ENCODE measurements at places on chromosomes 5 and 9.

DNA sequence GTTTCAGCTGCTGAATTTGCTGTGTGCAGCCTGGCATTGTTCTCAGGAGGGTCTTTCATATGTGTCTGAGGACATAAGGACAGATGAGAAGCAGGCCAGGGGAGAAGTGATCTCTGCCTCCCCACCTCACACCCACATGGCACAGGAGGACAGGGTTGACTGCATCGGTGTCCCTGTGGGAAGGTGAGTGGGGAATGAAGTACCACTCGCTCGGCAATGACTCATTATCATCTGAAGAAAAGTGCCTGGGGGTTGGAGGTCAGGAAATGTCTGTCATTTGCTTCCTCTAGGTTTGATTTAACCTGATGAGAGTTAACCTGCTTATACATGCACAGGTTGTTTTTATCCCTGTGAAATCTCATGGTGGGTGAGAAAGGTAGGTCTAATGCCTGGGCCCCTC is 195.0 kb downstream of the GADD45G start:
- DNase-seq, result no peak

- DNase-seq, result no peak
Observed at GRCh38 chr9:112817860-112818203, 67.3 kb downstream of the SNX30 start.

DNA sequence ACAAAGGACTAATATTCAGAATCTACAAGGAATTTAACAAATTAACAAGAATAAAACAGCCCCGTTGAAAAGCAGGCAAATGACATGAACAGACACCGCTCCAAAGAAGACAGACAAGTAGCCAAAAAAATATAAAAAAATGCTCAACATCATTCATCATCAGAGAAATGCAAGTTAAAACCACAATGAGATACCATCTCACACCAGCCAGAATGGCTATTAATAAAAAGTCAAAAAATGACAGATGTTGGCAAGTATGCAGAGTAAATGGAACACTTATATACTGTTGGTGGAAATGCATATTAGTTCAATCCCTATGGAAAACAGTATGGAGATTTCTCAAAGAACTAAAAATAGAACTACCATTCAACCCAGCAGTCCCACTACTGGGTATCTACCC is 302.7 kb upstream of the RGMB start:
- no peak for DNase-seq

- no peak for DNase-seq
Observed at GRCh38 chr5:164000819-164001218, 495.4 kb downstream of the MAT2B start.

DNA sequence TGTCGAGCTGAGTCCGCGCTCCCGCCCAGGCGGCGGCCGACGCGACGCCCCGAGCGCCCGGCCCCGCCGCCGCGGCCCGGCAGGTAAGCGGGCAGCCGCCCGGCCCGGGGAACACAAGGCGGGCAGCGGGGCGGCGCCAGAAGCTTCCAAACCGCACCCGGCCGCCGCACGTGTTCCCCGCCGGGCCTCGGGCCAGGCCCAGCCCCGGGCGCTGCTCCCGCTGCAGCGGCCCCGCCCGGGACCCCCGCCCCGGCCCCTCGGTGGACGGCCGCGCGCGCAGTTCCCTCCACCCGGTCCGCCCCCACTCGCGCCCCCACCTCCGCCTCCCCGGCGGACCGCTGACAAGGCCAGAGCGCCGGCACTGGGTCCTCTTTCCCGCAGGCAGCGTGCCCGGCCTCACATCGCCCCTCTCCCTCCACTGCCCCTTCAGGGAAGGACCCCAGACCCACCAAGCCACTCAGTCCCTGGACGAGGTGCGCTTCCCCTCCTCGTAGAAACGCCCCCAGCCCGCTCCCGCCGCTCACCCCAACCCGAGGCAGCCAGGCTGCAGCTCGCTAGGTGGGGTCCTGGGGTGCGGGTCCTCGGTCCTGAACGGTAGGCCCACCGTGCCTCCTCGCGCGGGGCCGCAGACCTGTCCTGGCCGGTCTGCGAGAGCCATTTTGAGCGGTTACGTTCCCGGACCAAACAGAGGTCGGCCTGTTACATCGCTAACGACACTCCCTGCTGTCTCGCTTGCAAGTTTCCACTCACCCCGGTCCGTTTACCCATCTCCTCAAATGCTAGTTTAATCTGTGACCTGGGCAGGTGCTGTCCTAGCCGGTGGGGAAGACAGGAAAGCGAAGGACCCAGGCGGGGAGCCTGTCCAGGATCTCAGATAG is 475 bp downstream of the WDR5 start:
- peak; percentile 61 for DNase-seq

GRCh38 chr5:151569132-151570046 is 21.7 kb downstream of the FAT2 start:
- no peak for DNase-seq

- no peak for DNase-seq
Observed at GRCh38 chr5:68544648-68545552, 329.3 kb downstream of the PIK3R1 start.

GRCh38 chr9:123678038-123678877 is 251.7 kb downstream of the DENND1A start:
- DNase-seq, result no peak

DNA sequence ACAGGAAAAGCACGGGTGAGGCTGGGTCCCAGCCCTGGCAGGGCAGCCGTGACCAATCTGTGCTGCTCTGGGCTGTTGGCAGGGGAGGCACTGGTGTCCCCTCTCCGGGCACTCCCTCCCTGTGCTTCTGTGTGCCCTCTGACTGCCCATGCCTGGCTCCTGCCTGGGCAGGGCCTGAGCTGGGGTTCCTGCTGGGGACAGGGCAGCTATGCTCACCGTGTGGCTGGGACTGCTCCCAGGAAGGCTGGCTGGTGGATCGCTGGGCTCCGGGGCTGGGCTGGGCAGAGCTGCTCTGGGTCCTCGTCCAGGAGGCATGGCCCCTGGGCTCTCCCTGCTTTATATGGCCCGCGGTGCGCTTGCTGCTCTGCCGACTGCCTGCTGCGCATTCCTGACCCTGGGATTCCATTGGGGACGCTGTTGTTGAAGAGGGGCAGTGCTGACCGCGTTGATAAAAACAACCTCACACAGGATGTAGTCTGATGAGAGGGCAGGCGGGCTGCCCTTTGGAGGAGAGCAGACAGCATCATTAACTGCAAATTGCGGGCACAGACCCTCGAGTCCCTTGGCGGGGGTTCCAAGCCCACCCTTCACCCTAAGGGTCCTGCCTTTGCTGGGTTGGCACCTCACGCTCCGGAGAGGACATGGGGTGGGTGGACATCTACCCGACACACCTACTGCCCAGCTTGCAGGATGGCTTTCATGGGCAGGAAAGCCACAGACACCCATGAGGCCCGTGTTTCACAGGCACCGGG is 955 bp downstream of the QRFP start:
- no peak for DNase-seq

DNA sequence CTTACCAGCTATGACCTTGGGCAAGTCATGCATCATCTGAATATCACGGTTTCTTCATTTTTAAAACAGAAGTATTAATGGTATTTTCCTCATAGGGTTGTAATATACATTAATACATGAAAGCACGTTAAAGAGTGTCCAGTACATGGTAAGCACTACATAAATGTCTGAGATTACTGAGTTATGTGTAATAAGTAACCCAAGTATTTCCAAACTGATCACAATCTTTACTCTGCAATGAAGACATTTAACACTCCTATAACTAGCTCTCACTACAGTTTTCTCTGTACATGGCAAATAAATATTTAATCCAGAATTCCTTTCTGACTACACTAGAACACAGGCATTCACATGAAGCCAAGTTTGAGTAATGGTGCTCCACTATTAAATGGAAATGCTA is 4.0 kb downstream of the GLDC start:
- DNase-seq, result no peak

DNA sequence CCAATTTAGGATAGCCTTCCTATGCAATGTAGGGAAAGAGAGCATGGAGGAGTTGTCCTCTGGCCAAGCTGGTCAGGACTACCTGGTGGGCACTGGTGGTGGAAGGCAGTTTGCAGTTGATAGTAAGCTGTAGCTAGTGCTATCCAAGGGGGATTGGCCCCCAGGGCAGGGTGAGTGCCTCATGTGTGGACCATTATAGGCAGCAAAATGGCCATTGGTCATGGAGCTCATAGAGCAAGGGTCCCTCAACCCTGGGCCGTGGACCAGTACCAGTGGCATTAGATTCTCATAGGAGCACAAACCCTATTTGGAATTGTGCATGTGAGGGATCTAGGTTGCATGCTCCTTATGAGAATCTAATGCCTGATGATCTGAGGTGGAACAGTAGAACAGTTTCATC is 139.3 kb downstream of the ZSWIM6 start:
- DNase-seq, result no peak

GRCh38 chr5:5006548-5006947 is 133.6 kb upstream of the ADAMTS16 start:
- no peak for DNase-seq

- DNase-seq, result no peak
Observed at GRCh38 chr9:112447283-112447761, 39.3 kb upstream of the KIAA1958 start.

DNA sequence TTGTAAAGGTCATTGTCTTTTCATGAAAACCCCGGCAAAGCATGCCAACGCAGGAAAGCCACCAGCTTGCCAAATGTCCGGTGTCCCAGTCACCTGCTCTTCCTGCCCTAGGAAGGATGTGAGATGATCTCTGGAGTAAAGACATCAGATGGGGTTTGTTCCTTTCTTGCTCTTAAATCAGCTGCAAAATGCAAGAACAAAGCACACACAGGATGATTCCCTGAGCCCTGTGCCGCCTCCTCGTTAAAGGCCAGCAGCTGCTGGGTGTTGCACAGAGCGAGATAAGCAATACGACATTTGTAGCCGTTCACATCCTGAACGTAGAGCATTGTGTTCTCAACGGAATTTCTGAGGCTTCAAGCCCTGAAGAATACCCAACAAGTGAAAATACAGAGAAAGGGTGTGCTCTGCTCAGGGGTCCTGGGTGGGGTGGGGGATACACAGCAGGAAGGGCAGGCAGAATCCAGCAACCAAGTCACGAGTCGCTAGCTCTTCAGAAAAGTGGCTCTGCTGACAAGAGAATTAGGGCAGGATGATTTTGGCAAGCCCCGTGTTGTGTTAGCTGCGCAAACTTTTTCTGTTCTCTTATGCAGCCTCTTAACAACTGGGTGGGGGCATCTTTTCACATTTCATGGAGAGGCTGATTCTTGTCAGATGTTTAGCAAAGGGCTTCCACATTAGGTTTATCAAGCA is 229.2 kb upstream of the MAP3K1 start:
- DNase-seq, result no peak

GRCh38 chr5:103452666-103453065 is 109.9 kb downstream of the NUDT12 start:
- DNase-seq, result no peak

DNA sequence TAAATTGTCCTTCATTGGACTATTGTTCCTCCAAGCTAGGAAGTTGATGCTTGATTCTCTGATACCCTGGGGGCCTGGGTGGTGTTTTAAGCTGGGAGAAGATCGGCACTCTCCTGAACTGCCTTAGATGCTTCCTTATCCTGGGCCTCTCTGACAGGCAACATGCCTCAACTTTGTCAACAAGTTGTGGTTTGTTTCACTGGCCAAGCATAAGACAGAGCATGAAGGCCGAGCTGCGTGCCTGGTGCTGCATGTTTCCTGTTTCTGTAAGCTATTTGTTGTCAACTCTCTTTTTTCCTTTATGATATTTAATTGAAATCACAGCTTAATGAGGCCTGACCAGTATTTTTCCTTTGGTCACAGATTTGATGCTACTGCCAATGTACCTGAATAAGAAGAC is 187.6 kb upstream of the TNC start:
- no peak for DNase-seq

GRCh38 chr5:34474573-34475021 is 181.5 kb upstream of the RAI14 start:
- DNase-seq, result no peak

DNA sequence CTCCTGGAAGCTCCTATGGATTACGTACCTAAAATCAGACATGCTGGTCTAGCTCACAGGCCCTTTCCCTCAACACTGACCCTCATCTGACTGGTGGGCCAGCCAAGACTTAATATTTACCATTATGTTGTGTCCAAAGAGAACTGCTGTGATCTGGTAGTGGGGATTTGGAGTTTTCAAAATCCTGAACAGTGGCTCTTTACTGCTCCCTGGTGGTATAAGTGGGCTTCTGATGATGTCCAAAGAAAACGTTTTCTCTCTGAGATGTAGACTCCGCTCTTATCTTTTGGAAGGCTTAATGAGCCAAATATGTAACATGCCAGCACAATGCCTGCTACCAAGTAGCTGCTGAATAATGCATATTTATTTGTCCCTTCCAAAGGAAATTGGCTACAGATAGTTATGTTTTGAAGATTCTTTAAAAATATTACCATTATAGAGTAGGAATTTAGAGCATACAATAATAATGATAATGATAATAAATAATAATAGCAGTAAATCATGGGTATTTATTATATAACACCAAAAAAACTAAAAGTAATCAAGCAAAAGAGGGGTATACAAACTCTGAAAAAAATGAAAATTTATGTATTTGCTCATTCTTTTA is 406.6 kb upstream of the TNC start:
- DNase-seq, result peak; percentile 10

- no peak for DNase-seq
Observed at GRCh38 chr5:1010641-1011046, 2.0 kb downstream of the NKD2 start.

- DNase-seq, result no peak
Observed at GRCh38 chr5:88888848-88889188, 5.8 kb upstream of the MEF2C start.

GRCh38 chr9:92133949-92134604 is 18.9 kb upstream of the SPTLC1 start:
- DNase-seq, result peak; percentile 87

Measured in HuH-7.5 (cell line).